NCI-H748 treated with DMSO at 0.1 percent for 48 hours (cell line): ENCODE measurements at places on chromosomes 3 and 15.
A peak's percentile ranks its signal among the peaks of the same experiment; 100 is the strongest.

GRCh38 chr3:30597131-30597768 is 9.2 kb upstream of the TGFBR2 start:
- no peak for DNase-seq

- peak; percentile 32 for DNase-seq
Measured at GRCh38 chr15:59553879-59554735, 57.5 kb upstream of the GCNT3 start.

DNA sequence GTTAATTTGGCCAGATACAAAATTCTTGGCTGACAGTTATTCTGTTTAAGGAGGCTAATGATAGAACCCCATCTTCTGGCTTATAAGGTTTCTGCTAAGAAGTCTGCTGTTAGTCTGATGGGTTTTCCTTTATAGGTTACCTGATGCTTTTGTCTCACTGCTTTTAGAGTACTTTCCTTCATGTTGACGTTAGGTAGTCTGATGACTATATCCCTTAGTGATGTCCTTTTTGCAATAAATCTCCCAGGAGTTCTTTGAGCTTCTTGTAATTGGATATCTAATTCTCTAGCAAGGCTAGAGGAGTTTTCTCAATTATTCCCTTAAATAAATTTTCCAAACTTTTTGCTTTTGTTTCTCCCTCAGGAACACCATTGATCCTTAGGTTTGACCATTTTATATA is 114.1 kb upstream of the CDIN1 start:
- DNase-seq = no peak

DNA sequence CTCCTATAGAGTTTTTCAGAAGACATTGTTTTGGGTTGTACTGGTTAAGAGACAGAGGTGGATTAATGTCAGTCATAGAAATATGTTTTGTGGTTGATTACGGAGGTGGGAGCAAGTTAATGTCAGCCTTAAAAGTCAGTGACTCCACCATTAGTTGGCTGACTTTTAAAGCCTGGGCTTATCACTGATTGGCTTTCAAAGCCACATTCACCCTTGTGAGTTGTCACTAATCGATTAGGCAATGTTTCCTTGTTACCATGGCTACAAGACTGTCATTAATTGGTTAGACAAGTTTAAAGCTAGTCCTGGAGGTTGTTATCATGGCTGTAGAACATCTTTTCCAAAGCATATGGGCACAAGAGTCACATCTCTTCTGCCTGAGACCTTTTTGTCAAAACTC is 73.0 kb downstream of the NEO1 start:
- DNase-seq = no peak

- no peak for DNase-seq
Measured at GRCh38 chr3:53577506-53577905, 83.1 kb downstream of the CACNA1D start.

DNA sequence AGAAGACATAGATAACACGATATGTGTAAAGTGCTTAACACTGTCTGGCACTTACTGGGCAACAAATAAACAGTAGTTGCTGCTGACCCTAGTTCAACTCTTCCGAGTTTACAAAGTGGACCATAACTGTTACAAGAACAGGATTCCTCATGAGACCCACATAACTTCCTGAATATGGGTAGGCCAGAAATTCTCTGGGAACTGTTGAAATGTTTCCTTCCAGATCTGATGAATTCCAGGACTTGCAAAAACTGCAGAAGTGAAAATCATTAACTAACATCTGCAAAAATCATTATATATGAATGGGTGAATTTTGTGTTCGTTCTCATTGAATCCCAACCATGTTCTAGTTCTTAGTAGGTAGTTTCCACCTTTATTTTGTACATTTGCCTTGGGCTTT is 181.7 kb upstream of the MME start:
- DNase-seq = no peak

DNA sequence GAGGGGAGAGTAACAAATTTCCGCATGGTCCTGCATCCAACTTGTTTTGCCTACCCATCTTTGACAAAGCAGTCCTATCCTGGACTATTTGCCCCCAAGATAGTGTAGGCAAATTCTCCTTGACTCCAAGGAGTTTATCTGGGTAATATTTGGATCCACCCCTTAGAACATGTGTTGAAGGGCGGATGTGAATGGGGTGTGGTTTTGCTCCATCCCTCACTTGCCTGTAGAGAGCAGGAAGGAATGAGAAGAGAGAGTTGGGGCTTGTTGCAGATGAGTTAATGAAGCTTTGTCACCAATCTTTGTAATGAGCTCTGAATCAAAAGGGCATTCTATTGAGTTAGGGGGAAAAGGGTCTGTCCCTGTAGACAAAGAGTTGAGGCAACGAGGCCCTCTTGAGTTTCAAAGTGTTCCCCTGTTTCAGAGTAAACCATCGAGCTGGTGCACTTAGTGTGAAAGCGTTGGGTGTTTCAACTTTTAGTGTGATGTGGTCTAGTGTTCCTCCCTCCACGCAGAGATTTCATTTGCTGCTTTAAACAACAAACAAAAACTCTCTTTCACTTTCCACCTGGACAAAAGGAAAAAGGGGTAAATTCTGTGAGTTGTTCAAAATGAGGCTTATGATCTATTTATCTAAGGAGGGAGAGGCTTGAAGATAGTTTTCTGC is 42.2 kb upstream of the PPARG start:
- DNase-seq = no peak

DNA sequence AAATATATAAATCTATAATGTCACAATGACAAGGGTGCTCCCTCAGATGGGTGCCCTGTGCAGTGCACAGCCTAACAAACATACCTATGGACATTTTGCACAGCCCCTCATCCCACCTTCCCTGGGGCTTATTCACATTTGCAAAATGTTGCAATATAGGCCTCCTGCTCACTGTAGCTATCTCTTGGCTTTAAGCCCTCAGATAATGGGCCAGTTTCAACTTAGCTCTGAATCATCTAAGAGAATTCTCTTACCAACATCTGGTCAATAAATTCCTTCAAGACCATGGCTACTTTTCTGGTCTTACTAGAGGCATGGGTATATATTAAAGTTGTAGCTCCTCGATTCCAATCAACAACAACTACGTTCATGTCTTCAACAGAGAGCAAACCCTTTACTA is 17.9 kb downstream of the LIPH start:
- no peak for DNase-seq

DNA sequence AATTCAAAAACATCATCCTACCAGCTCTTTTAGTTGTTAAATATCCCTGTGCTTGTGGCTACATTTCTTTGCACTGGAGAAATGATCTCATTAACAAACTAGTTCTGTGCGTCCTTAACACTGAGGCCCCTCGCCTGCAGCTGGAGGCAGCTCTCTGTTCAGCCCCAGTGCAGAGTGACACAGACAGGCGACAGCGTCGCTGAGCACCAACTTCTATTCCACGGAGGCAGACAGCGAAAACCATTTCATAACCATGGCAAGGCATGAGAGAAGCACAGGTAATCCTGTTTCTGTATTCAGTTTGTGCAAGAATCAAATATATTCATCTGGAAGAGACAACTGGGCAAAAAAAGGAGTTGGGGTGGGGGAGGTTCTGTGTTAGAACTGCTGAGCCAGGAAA is 530.7 kb downstream of the ZIC1 start:
- DNase-seq = no peak

DNA sequence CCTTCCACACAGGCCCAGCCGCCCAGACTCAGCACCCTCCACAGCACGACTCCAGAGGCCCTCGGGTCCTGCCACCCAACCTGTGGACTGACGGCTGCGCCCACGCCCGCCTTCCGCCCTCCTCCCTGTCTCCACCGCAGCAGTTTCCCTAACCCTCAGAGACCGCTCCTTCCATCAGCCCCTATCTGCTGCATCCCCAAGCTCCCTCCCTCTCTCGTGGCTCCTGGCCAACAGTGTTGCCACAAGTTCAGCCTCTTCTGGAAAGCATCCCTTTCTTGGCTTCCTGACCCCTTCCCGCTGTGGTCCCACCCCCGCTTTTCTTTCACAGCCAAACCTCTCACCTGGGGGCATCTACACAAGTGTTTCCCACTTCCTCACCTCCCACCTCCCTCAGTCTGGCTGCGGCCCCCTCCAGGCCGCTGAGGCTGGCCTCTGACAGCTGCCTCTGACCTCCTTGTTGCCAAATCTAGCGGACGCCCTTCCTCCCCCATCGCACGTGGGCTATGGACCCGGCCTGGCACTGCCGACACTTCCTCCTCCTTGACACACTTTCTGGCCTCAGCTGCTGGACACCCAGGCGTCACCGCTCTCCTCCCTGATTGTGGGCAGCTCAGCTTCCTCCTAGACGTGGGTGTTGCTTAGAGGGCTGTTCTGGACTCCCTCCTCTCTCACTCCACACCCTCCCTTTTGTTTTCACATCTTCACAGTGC is 168.8 kb upstream of the TLE3 start:
- DNase-seq = no peak

DNA sequence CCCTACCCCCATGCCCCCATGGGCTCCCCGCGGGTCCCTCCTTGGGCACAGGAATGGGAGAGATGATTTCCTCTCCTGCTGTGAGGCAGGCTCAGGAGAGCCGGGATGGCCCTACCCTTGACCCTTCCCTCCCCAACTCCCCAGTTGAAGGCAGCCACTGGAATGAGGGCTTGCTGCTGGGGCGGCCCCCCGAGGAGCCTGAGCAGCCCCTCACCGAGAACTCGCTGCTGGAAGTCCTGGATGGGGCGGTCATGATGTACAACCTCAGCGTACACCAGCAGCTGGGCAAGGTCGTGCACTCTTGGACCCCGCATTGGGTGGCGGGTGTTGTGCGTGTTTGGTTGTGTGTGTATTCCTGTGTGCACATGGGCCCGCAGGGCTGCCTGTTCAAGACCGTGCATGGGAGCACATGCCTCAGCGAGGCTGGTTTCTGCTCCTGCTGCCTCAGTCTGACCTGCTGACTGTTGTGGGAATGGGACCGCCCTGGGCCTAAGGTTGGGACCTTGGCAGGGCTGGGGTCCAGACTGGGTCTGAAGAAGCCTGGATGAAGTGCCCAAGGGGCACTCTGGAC is 14.0 kb downstream of the AMIGO3 start:
- no peak for DNase-seq

DNA sequence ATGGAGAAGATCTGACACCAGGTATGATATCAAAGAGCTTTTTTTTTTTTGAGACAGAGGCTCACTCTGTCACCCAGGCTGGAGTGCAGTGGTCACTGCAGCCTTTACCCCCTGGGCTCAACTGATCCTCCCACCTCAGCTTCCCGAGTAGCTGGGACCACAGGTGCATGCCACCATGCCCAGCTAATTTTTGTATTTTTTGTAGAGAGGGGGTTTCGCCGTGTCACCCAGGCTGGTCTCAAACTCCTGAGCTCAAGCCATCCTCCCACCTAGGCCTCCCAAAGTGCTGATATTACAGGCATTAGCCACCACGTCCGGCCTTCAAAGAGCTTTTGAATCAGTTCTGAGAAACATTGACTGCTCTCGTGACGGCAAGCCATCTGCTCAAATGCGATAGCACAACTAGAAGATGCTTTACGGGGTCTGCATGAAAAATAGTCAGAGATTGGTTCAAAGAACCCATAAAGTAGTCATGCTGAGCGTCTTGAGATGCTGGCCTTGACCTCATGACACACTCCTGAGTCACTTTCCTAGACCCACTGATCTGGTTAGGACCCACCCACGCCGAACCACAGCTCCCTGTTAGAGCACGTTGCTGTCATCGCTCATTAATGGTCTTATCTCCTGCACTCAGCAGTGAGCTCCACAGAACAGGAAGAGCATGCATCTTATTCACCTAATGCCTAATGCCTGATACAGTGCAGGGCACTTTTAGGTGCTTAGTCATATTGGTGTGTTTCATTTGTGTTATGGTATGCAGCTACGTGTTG is 57.0 kb upstream of the NR2F2 start:
- DNase-seq = no peak

GRCh38 chr3:30691249-30691880 is 85.0 kb downstream of the TGFBR2 start:
- no peak for DNase-seq

DNA sequence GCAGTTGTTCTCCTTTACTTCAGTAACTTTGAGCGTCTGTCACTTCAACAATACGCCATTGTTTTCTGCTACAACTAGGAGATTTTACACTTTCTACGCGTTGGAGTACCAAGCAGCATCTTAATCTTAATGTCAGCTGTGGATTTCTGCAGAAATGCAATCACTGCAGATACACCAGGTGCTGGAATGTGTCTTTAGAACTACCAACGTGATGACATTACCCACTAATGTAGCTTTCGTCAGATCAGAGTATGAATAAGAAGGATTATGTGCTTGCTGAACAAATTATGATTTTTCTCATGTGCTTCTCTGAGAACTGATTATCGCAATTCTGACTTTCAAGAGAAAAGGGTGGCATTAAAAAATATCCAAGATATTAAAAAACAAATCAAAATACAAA is 77.5 kb upstream of the CNTN3 start:
- no peak for DNase-seq

DNA sequence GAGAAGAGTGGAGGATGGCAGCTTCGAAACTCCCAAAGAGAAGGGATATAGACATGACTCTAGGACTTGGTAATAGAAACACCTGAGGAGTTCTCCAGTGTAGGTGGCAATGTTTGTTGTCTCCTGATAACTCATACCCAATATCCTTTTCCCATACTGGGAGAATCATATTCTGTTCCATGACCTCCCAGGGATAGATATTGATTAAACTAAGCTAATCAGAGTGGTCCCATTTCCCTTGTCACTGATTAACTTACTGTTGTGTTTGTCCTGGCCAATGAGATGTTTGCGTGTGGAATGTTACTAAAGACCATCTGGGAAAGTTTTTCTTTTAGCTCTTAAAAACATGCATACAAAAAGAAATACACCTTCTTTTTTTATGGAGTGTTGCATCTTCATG is 85.6 kb downstream of the RPL22L1 start:
- DNase-seq = no peak

DNA sequence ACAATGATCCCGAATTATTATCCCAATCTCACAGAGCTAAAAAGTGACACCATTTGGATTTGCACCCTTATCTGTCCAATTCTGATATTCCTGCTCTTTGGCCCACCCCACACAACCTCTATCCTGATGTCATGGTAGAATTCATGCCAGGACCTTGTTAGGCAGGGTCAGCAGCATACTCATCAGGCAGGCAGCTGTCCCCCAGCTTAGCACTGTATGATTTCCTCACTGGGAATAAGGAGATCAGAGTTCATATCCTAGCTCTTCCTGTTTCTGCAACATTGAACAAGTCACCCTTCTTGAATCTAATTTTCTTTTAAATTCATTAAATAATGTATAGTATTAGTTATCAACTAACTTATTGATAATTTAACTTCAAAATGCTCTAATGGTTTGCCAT is 12.0 kb upstream of the C3orf80 start:
- no peak for DNase-seq

DNA sequence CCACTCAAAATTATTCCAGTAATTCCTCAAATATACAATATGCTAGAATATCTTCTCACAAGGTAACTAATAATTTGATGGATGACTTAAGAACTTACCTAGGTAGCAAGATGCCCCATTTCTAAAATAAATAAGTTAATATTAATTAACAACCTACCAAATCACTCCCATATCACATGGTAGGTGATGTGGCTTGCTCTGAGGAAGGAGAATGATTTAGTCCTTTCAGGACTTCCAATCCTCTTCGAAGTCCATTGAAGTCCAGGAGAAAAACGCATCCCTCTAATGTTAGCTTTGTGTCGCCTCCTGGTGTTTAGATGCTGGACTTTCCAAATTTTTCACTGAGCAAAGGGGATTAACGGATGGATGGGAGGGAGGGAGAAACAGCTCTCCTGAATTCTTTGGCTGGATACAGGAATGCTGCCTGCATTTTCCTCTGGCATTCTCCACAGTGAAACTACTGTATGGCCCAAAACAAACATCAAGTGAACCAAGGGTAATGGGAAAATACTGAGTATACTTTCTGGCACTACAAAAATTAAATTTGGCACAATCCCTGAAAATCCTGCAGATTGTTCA is 58.6 kb downstream of the PRICKLE2 start:
- DNase-seq = no peak

GRCh38 chr3:48694610-48695392 is 9.1 kb upstream of the NCKIPSD start:
- no peak for DNase-seq
